ENCODE measurements at places on chromosomes 3 and 15.

DNA sequence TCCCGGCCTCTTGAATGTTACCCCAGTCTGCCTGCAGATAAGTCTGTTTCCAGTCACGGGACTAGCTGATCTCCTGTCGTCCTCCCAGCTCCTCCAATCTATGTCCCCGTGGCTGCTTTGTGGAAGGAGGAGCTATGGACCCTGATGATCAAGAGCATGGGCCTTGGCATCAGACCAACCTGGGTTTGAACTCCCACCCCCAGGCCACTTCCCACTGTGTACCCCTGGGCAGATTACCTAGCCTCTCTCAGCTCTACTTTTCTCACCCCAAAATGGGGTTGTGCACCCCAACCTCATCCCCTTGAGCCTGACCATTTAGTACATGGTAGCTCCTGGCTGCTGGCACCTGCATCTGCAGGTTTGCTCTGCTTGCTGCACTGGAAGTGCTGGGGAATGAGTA lies 55.8 kb downstream of the GASK1A start:
- H3K4me3 ChIP-seq = no peak overlapping the region
- peaks cover 16% of the 10 kb centered on the region for H3K4me1 ChIP-seq
- DNase-seq = no peak
- H3K27ac ChIP-seq = no peak overlapping the region
- H3K27me3 ChIP-seq = peaks cover 6% of the 10 kb centered on the region

DNA sequence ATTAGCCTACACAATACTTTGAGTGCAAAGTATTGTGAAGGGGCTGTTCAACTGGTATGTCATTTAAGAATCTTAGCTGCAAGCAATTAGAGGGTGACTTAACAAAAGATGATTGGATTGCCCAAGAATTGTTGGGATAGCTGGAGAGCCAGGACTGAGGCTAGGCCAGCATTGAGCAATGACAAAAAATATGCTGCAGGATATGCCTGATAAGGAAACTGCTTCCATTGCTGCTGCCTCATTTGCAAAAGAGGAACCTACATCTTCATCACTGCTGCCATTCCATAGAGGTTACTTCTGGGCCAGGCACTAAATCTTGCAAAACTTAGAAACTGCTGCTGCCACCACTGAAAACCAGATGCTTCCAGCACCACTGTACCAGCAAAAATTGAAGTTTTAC lies 108.0 kb upstream of the TBC1D5 start:
- H3K4me3 ChIP-seq = no peak overlapping the region
- no peak for DNase-seq
- no peak overlapping the region for H3K27ac ChIP-seq
- H3K27me3 ChIP-seq = peaks cover 15% of the 10 kb centered on the region
- H3K36me3 ChIP-seq = no peaks in the 10 kb centered on the region
- no peaks in the 10 kb centered on the region for H3K4me1 ChIP-seq

DNA sequence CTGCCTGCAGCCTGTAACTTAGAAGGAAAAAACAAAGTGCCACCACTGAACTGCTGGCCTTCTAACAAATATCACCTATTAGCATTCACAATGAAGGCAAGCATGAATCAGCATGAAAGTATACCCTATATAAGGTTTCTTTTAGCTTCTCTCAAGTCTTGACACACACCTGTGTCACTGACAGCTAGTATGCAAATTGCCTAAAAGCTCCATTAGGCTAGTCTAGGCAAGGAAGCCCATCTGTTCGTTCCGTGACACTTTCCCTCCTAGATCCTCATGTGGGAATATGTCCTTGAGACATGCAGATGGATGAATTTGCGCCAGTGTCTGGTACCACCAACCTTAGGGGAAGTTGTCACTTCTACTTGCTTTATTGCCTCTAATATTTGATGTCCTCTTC lies 129.3 kb downstream of the RBMS3 start:
- no peaks in the 10 kb centered on the region for H3K36me3 ChIP-seq
- no peak for DNase-seq
- no peak overlapping the region for H3K4me3 ChIP-seq
- H3K4me1 ChIP-seq = no peaks in the 10 kb centered on the region
- H3K27ac ChIP-seq = no peak overlapping the region
- H3K27me3 ChIP-seq = no peaks in the 10 kb centered on the region

- no peak overlapping the region for H3K27ac ChIP-seq
- peaks cover 38% of the 10 kb centered on the region for H3K4me1 ChIP-seq
- peaks cover 18% of the 10 kb centered on the region for H3K27me3 ChIP-seq
- peak overlapping the region; percentile 60 for H3K4me3 ChIP-seq
- DNase-seq = no peak
Observed at GRCh38 chr15:40437752-40438687, 2.7 kb upstream of the BAHD1 start.

- H3K36me3 ChIP-seq = no peaks in the 10 kb centered on the region
- DNase-seq = no peak
- H3K27me3 ChIP-seq = no peaks in the 10 kb centered on the region
- H3K27ac ChIP-seq = no peak overlapping the region
- H3K4me3 ChIP-seq = no peak overlapping the region
Observed at GRCh38 chr3:52080830-52081719, 24.7 kb upstream of the DUSP7 start.

DNA sequence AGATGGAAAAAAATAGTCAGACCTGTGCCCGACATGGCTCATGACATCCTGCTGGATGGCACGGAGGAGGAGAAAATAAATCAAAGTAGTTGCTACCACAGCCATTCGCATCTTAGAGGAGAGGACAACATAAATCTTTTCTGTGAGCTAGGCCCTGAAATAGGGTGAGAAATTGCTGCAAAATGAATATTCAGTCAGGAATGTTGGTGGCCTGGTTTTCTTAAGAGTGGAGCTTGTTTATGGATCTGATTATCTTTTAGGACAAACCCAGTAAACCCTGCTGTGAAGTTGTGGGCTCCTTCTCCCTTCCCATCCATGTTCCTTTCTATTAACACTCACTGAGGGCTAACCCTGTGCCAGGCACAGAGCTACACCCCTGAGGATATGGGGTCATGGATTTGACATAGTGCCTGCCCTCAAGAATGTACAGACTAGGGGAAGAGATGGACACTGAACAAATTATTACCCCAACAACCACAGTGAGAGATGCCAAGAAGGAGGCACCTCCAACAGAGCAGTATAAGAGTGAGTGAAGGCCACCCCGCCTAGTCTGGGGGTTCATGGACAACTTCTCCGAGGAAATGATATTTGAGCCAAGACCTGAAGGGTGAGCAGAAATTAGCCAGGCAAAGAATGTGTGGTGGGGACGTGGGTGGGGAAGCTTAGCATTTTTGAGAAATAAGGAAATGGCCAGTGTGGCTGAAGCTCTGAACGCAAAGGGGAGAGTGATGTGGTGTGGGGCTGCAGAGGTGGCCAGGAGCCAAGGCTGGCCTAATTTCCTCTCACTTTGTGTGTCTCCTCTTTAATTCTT lies 68.9 kb upstream of the ARL8B start:
- no peaks in the 10 kb centered on the region for H3K27me3 ChIP-seq
- H3K4me1 ChIP-seq = peaks cover 16% of the 10 kb centered on the region
- DNase-seq = no peak
- peak overlapping the region; percentile 51 for H3K27ac ChIP-seq
- H3K36me3 ChIP-seq = no peaks in the 10 kb centered on the region
- H3K4me3 ChIP-seq = no peak overlapping the region

DNA sequence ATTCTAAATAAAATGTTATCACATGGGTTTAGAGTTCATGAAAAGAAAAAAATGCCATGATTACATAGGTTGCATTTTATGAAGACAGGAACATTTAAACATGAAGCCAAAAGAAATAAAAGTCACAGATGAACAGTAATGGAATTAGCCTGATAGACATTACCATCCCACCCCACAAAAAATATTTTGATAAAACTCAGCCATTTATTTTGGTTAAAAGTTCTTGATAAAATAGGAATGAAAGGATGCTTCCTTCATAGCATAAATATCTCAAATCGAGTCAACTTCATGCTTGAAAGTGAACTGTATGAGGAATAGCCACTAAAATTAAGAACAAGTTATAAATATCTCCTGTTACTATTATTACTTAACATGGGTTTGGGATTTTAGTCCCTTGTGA lies 101.9 kb upstream of the TMC3 start:
- peaks cover 39% of the 10 kb centered on the region for H3K27me3 ChIP-seq
- H3K36me3 ChIP-seq = no peaks in the 10 kb centered on the region
- DNase-seq = no peak
- H3K27ac ChIP-seq = no peak overlapping the region

- H3K27me3 ChIP-seq = peaks cover 5% of the 10 kb centered on the region
- no peak for DNase-seq
- no peak overlapping the region for H3K4me3 ChIP-seq
- H3K36me3 ChIP-seq = no peaks in the 10 kb centered on the region
Observed at GRCh38 chr3:33975463-33975862, 177.0 kb downstream of the PDCD6IP start.

DNA sequence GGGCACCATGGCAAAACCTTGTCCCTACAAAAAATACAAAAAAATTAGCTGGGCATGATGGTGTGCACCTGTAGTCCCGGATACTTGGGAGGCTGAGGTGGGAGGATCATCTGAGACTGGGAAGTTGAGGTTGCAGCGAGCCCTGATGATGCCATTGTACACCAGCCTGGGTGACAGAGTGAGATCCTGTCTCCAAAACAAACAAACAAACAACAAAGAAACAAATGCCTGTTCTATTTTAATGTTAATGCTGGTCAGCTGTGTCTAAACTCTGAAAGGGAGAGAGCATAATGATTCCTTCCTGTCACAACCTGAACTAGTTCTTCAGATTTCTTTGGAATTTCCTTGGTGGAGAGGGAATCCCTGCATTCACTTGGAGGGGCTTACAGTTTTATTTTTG lies 413.0 kb upstream of the TBL1XR1 start:
- H3K27me3 ChIP-seq = no peaks in the 10 kb centered on the region
- H3K4me1 ChIP-seq = peaks cover 6% of the 10 kb centered on the region
- H3K4me3 ChIP-seq = no peak overlapping the region
- H3K27ac ChIP-seq = no peak overlapping the region

DNA sequence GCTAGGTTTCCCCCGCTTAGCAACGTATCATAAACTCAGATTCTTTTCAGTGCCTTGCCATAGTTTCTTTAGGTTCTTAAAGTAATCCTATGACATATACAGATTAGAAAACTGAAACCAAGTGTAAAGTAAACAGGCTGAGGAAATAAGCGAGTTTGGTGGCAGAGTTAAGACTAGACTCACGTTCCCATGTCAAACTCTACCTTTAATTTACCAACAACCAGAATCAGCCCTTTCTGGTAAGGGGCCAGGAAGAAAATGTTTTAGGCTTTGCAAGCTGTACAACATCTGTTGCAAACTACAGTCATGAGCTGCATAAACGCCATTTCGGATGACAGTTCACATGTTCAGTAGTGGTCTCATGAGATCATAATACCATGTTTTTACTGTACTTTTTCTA lies 128.0 kb upstream of the PRICKLE2 start:
- H3K27me3 ChIP-seq = no peaks in the 10 kb centered on the region
- no peak overlapping the region for H3K27ac ChIP-seq
- DNase-seq = no peak
- H3K4me3 ChIP-seq = no peak overlapping the region
- peaks cover 3% of the 10 kb centered on the region for H3K4me1 ChIP-seq

DNA sequence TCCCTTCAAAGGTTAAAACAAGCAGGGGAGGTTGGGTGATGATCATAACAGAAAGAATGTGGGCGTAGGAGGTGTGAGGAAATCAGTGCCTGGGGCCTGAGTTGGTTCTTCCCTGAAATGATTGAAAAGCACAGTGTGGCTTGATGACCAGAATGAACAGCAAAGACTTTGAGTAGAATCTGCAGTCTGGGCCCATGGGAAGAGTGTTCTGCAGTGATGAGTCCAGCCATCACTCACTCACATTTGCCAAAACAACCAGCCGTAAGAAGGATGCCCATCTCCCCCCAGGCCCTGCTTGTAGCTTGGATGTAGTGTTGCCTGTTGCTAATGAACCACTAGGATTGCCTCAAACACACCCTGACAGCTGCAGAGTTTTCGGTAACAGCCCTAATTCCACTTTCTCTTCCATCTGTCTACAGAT lies 67.9 kb downstream of the VGLL3 start:
- H3K27ac ChIP-seq = no peak overlapping the region
- no peaks in the 10 kb centered on the region for H3K36me3 ChIP-seq
- H3K4me3 ChIP-seq = no peak overlapping the region
- no peak for DNase-seq
- H3K4me1 ChIP-seq = no peaks in the 10 kb centered on the region

- H3K27ac ChIP-seq = peak overlapping the region; percentile 24
- peaks cover 11% of the 10 kb centered on the region for H3K4me1 ChIP-seq
- no peak for DNase-seq
- H3K4me3 ChIP-seq = peak overlapping the region; percentile 96
Observed at GRCh38 chr3:149087208-149087607, 875 bp upstream of the HLTF start.

- DNase-seq = no peak
- H3K36me3 ChIP-seq = peaks cover 2% of the 10 kb centered on the region
- no peak overlapping the region for H3K4me3 ChIP-seq
- H3K27ac ChIP-seq = peak overlapping the region; percentile 94
- H3K27me3 ChIP-seq = no peaks in the 10 kb centered on the region
- H3K4me1 ChIP-seq = peaks cover 33% of the 10 kb centered on the region
Observed at GRCh38 chr15:65888981-65889380, 19.7 kb downstream of the RAB11A start.

DNA sequence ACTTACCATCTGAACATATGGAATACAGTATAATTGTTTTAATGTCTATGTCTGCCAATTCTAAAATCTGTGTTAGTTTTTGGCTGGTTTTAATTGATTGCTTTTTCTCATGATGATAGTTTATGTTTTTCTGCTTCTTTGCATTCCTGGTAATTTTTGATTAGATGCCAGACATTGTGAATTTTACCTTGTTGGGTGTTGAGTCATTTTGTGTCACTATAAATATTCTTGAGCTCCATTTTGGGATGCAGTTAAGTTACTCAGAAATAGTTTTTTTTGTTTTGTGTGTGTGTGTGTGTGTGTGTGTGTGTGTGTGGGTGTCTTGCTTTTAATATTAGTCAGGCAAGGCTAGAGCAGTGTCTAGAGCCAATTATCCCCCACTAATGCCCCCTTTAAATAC lies 818.8 kb upstream of the NR2F2 start:
- H3K4me3 ChIP-seq = no peak overlapping the region
- H3K27me3 ChIP-seq = no peaks in the 10 kb centered on the region
- no peak overlapping the region for H3K27ac ChIP-seq
- DNase-seq = no peak
- H3K4me1 ChIP-seq = no peaks in the 10 kb centered on the region

GRCh38 chr3:184380185-184380626 lies 352 bp downstream of the CHRD start:
- peaks cover 8% of the 10 kb centered on the region for H3K36me3 ChIP-seq
- H3K4me3 ChIP-seq = no peak overlapping the region
- H3K4me1 ChIP-seq = peaks cover 6% of the 10 kb centered on the region
- H3K27ac ChIP-seq = no peak overlapping the region
- peaks cover 78% of the 10 kb centered on the region for H3K27me3 ChIP-seq
- no peak for DNase-seq

GRCh38 chr15:34039790-34040113 lies 748 bp upstream of the AVEN start:
- H3K4me3 ChIP-seq = peak overlapping the region; percentile 92
- peak overlapping the region; percentile 86 for H3K27ac ChIP-seq
- H3K4me1 ChIP-seq = peaks cover 11% of the 10 kb centered on the region
- DNase-seq = no peak
- no peaks in the 10 kb centered on the region for H3K36me3 ChIP-seq

DNA sequence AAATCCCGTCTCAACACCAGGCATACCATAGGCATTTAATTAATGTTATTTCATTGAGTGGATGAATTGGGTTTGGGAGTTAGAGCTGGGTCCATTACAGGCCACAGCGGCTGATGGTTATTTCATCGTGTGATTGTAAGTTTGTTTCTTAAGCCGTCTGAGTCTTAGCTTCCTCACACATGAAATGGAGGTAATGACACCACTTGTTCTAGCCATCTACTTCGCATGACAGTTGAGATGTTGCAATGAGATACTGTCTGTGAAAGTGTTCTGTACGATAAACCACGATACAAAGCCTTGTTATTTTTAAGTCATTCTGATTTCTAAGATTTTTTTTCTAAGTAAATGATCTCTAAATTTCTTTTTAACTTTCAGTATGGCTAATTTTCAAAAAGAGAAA lies 8.6 kb upstream of the TP63 start:
- DNase-seq = no peak
- H3K4me3 ChIP-seq = no peak overlapping the region
- no peaks in the 10 kb centered on the region for H3K4me1 ChIP-seq
